ENCODE measurements at places on chromosomes 3 and 15.

DNA sequence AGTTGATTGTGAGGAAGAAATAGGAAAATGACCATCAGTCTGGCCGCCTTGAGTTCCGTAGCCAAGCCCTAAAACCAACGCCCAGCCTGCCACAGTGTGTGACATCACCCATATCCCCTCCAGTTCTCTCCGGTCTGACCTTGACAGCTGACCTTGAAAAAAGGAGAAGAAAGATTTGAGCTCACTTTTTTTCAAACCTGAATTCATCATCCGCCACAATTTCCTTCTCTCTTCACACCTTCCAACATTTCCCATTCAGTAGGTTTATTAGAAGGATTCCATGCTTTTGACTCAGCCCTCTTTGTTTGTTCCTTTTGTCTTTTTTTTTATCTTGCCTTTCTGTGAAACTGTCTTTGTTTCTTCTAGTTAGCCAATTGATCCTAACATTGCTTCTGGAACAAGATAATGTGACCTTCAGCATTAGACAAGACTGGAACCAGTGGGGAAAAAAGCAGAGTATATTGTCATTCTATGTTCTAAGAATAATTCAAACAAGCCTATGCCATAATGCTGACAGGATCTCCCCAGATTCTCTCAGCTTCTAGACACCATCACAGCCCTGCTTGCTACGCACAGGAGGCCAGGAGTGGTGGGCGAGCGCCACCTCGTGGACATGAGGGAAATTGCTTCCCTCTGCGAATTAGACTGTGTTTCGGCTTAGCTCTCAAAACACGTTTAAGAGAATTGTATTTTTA lies 283.1 kb downstream of the FGF12 start:
- DNase-seq: peak; percentile 64

DNA sequence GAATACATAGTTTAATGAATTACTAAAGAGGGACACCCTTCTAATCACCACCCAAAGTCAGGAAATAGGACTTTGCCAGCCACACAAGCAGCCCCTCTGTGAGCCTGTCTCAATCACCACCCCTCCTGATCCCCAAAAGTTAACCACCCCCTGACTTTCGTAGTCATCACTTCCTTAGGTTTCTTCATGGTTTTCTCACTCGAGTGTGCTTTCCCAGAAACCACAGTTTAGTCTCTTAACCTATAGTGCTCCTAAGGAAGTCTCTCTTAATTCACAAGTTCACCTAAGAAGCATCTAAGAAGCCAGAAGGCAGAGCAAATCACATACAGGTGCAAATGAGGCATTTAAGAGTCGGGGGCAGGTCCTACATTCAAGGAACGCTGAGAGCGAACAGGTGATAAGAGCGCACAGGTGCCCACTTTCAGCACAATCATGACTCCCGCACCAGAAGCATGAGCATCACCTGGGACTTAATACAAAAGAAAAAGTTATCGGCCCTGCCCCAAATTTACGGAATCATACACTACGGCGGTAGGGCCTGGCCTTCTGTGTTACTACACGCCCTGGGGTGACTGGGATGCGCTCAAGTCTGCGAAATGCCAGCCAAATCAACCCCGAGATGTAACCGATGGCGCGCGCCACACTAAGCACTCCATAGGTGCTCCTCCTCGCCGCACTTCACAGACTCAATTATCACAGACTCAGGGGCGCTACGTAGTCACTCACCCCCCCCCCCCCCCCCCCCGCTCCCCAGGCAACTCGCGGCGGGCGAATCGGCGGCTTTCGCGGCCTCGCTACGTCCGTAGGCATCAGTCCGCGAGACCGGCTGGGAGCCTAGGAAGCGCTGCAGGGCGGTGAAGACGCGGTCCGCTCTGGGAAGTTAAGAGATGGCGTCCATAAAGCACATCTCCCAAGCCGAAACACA lies 815 bp downstream of the ULK4 start:
- peak; percentile 50 for DNase-seq

DNA sequence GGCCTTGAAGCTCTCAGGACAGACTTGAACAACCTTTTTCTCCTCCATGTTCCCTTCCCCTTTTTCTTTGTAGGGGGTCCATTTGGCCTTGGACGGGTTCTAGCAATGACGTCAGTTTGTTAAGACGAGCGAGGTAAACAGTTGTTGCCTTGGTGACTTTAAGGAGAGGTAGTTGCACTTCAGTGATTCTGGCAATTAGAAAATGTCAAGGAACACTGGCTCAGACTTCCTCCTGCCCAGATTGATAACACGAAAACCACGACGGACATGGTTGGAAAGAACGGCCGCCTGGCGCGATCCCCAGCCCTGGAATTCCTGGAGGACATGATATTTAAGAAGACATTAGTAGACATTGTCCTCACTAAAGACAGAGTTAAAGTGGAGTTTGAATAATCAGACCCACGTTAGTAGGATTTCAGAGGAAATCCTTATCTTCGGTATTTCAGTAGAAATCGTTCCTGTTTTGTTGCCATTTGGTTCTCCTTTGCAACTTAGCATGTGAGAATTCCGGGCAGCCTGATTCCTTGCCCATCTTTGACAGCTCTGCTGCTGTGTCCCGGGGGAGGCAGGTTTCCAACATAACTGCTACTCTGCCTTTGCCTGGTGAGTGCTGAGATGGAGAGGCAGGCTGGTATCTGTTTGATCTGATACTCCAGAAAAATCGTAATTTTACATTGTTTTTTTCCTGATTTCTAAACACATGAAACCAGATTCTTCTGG lies 87.3 kb downstream of the ST6GAL1 start:
- DNase-seq: no peak

DNA sequence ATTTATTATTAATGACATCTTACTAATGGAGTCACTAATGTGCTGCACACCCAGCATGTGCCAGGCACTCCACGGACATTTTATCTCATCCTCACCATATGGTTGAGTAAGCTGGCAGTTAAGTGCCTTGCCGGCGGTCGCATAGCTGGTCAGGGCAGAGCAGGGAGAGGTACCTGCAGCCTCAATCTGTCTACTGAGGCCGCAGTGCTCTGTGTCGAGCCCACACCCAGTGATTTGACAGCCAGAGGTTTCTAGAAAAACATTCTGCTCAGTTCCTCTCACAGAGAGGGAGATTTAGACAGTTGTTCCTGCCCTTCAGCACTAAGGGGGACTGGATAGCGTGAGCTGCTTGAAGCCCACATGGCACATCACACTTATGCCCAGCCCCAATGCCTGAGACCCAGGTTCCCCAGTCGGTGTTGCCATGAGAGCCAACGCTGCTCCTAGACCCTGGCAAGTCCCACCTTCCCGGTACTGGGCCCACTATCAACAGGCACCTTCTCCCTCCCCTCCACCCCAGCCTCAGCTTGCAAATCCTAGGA lies 2.6 kb downstream of the LIPC start:
- no peak for DNase-seq

GRCh38 chr15:89400116-89400781 lies 65.6 kb upstream of the POLG start:
- DNase-seq: no peak

DNA sequence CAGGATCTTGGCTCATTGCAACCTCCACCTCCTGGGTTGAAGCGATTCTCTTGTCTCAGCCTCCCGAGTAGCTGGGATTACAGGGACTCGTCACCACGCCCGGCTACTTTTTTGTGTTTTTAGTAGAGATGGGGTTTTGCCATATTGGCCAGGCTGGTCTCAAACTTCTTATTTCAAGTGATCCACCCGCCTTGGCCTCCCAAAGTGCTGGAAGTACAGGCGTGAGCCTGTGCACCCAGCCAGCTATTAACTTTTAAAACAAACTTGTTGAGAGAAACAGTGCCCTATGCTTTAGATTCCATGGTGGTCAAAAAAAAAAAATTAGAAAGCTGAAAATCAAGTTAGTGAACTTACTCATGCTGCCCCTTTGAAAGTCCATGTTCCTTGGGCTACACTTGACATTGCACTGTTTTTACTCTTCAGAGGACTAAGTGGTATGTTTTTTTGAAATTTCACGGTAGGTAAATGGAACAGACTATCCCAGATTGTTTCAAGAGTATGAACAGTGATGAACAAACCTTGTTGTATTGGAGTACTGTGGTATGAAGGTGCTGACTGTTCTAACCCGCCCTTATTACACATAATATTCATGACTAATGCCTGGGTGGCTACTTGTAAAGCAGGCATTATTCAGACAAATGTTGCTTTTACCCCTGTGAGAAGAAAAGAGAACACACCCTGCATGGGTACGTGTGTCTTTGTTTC lies 206.9 kb downstream of the KLHL25 start:
- DNase-seq: no peak

GRCh38 chr15:56295433-56295832 lies 51.8 kb upstream of the RFX7 start:
- no peak for DNase-seq

GRCh38 chr3:59502806-59503205 lies 453.0 kb upstream of the CFAP20DC start:
- DNase-seq: no peak

GRCh38 chr15:69926006-69926405 lies 171.7 kb downstream of the TLE3 start:
- DNase-seq: no peak

DNA sequence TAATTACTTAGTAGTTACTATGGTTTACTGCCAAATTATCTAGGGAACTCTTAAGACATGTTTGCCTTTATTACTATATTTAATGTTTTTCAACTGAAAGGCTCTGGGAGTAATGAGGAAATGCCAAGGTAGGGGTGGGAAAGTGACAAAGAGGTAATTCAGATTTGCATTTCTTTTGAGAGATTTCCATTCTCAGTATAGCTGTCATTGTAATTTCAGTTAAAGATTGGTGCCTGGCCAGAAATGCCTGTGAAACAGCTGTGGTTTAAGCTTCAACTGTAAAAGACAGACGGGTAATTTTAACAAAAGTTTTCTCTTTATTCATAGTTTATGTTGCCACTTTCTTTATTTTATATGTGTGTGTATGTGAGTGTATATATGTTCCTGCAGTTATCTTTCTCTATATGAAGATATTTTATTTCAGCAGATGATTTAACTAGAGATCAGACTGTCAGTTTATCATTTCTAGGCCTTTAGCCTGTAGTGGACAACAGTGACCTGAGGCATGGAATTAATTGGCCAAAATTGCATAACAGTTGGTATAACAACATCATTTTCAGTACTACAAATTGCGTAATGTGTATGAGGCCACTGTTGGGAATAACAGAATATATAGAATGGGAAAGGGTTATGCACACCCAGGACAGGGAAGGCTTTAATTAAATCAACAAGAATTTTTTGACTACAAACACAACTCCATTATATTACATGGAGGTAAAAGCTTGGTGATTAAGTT lies 119.0 kb downstream of the BBX start:
- no peak for DNase-seq

DNA sequence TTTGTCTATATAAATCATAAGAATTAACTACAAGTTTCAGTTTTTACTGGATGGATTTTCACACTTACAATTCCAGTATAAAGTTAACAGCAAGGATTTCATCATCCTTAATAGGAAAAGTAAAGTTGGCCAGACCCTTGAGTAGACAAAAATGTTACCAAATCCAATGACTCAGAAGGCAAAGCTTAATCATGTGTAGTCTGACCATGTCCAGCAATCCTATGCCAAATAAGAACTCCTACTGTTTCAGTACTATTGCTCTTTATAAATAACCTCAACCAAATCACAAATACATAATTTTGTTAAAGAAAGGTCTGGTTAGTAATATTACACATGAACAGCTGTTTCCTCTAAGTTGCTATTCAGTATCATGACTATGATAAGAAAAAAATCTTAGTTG lies 35.0 kb downstream of the PLOD2 start:
- DNase-seq: no peak

DNA sequence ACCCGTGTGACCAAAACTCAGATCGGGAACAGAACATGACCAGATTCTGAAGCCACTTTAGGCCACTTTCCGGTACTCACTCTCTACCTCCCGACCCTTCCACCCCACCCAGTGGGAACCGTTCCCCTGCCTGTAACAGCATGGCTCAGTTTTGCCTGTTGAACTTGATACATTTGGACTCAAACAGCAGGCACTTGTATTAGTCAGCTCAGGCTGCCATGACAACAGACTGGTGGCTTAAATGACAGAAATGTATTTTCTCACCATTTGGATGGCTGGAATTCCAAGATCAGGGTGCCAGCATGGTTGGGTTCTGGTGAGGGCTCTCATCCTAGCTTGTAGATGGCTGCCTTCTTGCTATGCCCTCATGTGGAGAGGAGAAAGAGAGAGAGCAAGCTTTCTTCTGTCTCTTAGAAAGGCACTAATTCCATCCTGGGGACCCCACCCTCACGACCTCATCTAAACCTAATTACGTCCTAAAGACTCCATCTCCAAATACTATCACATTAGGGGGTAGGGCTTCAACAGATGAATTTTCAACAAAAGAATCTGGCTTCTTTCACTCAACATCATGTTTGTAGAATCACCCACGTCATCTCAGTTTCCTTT lies 9.3 kb upstream of the SSUH2 start:
- no peak for DNase-seq

DNA sequence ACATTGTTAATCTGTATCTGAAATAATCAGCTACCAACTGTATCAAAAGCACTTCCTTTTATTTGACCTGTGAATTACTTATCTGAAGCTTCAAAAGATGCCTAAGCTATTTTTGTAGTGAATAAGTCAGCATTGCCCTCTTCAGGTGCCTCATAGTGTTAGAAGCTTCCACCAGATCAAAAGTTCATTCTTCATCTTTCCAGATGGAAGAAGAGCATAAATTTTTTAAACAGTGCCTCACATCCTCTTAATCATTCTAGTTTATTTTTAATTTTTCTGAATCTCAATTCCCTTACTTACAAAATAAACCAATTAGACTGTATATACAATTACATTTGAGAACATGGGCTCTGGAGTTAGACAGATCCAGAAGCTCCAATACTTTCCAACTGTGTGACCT lies 65.0 kb downstream of the MYO5A start:
- no peak for DNase-seq

GRCh38 chr3:152236716-152237115 lies 32.0 kb upstream of the MBNL1 start:
- DNase-seq: no peak

DNA sequence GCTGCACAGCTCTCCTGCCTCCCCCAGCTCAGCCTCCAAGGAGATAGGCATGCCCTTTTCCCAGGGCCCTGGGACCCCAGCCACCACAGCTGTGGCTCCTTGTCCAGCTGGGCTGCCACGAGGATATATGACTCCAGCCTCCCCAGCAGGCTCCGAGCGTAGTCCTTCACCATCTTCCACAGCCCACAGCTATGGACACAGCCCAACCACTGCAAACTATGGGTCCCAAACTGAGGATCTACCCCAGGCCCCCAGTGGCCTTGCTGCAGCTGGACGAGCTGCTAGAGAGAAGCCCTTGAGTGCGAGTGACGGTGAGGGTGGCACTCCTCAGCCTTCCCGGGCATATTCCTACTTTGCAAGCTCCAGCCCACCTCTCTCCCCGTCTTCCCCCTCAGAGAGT lies 20.5 kb upstream of the APEH start:
- DNase-seq: no peak

- no peak for DNase-seq
Observed at GRCh38 chr3:33523093-33523667, 83.0 kb upstream of the UBP1 start.

GRCh38 chr3:102129760-102130608 lies 280.7 kb downstream of the NFKBIZ start:
- DNase-seq: no peak

Measured in NCI-H1105 (cell line).